ENCODE measurements at places on chromosomes 4 and X.

DNA sequence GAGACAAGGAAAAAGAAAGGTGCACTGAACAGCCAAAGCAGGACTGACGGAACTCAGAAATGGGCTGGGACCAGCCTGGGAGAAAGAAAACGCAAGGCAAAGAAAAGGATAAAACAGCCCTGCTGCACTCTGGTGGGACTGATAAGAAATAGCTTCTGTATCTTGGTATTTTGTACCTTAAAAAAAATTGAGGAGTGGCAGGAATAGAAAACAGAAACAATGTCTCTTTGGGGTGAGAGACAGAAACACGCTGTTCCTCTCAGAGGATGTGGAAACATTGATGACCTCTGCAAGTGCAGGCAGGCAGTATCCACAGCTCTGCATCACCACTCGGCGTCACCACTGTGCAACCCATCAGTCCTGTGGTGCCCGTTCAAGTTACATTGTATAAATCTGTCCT, 152.5 kb upstream of the SPRY1 start:
- no peak for DNase-seq

DNA sequence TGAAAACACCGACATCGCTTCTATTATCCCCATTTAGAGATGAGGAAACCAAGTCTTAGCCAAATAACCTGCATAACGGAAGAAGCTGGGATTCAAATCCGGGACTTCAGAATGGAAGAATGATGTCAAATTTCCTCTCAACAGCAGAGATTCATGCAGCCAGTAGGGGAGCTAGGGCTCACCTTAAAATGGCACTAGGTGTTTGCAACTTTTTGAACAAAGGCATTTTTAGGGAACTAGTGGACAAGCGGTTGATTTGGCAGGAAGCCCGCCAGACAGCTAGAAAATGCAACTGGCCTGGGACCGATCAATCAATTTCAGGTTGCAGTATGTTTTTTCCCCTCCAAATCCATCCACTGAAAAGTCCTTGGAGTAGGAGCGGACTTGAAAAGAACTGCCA, 224.2 kb downstream of the PTTG2 start:
- no peak for DNase-seq

DNA sequence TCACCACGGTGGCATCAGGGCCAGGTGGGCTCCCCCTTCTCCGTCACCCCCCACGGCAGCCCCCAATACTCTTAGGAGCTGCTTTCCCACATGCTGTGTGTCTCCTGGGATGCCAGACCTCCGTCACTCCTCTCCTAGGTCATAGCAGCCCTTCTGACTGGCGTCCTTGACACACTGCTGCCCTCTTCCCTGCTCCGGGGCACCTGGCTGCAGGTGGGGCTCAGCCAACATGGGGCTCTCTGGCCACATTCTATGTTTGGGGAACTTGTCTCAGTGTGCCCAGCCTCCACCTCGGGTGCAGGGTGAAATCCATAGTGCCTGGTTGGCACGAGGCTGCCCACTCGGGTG, 13.8 kb downstream of the TMEM175 start:
- DNase-seq = no peak

GRCh38 chrX:44874420-44875184, 1.6 kb downstream of the KDM6A start:
- DNase-seq = peak; percentile 48

DNA sequence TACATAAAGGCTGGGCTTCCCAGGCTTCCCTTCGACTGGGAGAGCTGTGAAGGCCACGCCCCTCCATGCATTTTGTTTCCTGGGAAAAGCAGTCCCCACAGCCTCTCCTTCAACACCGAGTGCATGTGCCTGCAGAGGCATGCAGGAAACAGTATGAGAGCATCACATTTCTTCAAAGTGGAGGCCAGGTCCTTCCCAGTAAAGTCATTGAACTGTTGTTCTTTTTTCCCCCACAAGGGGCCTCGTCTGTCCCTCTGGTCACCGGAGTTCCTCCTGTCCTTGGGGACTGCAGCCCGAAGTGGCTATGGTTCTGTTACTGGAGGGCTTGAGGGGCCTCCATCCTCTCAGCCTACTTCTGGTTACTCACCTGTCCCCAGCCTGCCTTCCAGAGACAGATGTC, 56.0 kb downstream of the RAI2 start:
- no peak for DNase-seq

GRCh38 chrX:32397562-32398216, 813.7 kb downstream of the DMD start:
- DNase-seq = no peak

GRCh38 chr4:102247041-102247440, 98.2 kb downstream of the SLC39A8 start:
- no peak for DNase-seq

DNA sequence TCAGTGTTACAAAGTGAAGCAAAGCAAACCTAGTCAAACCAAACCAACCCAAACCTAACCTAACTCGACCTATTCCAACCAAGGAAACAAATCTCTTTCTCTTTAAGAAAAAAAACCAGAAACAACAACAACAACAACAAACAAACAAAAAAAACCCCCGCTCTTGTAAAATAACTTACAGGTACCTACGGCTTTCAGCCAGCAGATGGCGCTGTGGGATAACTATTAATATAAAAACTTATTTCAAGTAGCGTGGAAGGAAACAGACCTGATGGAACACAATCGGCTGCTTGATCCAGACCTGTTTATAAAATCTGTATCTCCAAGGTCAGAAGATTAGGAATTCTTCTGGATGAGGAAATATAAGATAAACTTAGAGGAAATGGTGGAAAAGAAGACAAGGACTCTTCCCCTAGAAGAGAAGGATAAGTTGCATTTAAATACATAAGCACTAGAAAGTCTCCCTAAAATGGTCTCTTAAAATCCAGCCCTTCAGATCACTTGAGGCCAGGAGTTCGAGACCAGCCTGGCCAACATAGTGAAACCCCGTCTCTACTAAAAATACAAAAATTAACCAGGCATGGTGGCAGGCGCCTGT, 34.4 kb upstream of the CDKL5 start:
- peak; percentile 61 for DNase-seq

GRCh38 chr4:130432289-130432688, 1336.3 kb downstream of the C4orf33 start:
- no peak for DNase-seq

DNA sequence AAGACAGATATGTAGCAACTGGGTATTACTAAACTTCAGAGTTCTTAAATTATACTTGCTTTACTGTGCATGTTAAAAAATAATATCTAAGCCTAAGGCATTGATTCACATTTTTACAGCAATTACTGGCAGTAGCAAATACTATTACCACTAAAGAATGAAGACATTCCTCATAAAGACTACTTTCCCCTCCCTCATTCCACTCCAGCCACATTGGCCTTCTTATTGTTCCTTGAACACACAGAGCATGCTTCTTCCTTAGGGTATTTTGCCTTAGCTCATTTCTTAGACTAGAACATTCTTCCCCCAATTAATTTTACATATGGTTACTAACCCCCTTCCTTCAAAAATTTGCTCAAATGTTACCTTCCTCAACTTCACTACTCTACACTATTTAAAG, 717.0 kb downstream of the CCSER1 start:
- no peak for DNase-seq

- DNase-seq = no peak
These were observed 134.0 kb downstream of the HTR2C start for GRCh38 chrX:114717921-114718320.

DNA sequence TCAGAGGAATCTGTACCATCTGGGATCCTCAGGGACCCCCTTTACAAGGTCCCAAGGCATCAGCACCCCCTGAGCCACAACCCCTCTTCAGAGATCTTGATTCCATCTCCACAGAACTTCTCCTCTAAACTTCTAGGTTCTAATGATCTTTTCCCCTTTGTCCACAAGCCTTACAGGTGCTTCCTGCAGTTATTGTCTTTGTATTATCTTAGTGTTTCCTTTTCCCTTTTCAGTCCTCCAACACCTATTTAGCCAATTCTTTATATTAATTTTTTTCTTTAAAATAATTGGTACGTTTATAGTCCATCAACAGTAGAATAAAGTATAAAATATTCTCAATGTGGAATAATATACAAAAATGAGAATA, 35.2 kb upstream of the FAM241A start:
- DNase-seq = no peak

DNA sequence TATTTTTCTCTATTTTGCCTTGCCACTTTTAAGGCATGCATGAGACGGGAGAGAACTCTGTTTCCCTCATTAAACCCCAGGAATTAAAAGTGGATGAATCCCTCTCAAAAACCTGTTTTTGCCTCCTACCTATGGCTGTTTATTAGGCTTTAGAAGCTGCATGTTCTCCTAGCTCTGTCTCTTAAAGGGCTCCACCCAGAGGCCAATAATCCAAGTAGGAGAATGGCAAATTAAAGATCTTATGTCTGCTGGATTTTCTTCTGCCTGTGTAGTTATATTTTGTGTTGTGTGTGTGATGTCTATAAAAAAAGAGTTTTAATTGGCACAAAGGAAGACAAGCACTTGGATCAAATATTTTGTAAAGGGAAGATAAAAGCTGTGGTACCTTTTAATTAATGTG, 32.4 kb downstream of the MAGEC1 start:
- DNase-seq = no peak

DNA sequence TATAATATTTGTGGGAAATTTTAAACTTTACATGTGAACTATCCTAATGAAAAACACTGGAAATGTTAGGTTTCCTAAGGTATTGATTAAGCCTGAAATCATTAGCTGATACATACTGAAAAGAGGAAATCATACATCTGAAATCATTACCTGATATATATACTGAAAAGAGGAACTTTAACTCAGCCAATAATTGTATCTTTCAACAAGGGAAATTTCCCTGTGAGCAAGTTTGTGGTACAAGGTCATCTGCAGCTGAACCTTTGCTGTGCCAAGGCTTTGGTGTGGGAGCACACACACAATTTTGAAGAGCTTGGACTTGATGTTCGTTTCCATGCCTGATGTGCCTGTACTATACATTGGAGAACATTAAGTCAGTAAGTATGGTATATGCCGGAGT, 131.9 kb upstream of the USP9X start:
- no peak for DNase-seq

DNA sequence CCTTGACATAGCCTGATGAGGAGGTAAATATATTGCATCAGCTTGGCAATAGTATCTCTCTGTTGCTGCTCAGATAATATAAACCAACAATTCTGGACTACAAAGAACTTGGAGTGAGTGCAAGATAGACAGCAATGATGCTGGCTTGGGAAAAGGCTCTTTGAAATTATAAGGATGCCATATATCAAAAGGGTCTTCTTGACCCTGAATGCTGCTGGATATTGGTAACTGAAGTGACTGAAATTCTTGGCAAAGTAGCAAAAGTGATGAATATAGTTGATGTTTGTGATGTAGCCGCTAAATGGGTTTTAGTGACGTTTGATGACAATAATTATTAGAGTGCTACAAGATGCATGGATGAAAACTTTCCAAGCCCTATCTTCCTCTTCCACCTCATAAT, 1391.6 kb downstream of the ADGRL3 start:
- no peak for DNase-seq

GRCh38 chr4:78244705-78245485, 187.8 kb downstream of the FRAS1 start:
- DNase-seq = no peak

- DNase-seq = no peak
These were observed 197.6 kb downstream of the BCOR start for GRCh38 chrX:39899856-39900776.

- no peak for DNase-seq
These were observed 34.7 kb downstream of the P2RY10 start for GRCh38 chrX:78979789-78980464.

- DNase-seq = no peak
These were observed 2.0 kb upstream of the ZNF185 start for GRCh38 chrX:152895724-152896420.

- DNase-seq = no peak
These were observed 15.0 kb upstream of the DUSP9 start for GRCh38 chrX:153631907-153632594.

GRCh38 chr4:80312124-80312523, 23.4 kb upstream of the CFAP299 start:
- DNase-seq = no peak

- DNase-seq = no peak
These were observed 624.9 kb upstream of the HS3ST1 start for GRCh38 chr4:12053556-12053955.

- DNase-seq = no peak
These were observed 63.3 kb downstream of the MOSPD2 start for GRCh38 chrX:14936561-14936960.

- no peak for DNase-seq
These were observed 29.1 kb downstream of the FHL1 start for GRCh38 chrX:136176399-136176825.

DNA sequence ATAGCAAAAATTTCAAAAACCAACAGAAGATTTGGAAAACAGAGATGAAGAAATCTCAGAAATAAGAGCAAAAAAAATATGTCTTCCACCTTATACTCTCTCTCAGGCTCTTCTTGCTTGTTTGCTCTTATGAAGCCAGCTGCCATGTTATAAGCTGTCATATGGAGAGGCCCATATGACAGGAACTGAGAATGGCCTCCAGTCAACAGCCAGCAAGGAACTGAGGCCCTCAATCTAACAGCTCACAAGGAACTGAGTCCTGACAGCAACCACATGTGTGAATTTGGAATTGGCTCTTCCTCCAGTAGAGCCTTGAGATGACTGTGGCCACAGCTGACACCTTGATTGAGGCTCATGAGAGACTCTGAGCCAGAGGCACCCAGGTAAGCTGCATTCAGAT, 51.3 kb upstream of the MAOA start:
- no peak for DNase-seq

DNA sequence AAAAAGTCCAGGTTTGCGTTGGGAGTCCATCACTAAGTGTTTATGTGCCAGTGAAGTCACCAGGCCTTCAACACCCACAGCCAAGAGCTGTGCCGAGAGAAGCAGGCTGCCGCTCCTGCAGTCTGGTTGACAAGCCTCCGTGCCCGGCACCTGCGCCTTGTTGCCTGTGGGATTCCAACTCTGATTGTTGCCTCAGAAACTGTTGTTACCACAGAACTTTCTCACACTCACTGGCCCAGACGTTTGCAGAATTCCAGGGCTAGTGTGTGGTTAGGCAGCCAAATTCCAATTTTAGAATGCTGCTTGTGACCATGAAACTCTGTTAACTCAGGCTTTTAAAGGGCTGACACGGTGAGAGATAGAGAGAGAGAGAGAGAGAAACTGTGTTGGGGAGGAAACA, 119.5 kb upstream of the LIMCH1 start:
- DNase-seq = no peak

- DNase-seq = no peak
These were observed 435.8 kb upstream of the CPEB2 start for GRCh38 chr4:14566518-14566917.

- peak; percentile 80 for DNase-seq
These were observed at the start of gene CTBP1 for GRCh38 chr4:1248245-1249147. TSS of gene CTBP1 (minus strand) at chr4:1249130. CDS start at chr4:1241331, 7,799 bp downstream.

DNA sequence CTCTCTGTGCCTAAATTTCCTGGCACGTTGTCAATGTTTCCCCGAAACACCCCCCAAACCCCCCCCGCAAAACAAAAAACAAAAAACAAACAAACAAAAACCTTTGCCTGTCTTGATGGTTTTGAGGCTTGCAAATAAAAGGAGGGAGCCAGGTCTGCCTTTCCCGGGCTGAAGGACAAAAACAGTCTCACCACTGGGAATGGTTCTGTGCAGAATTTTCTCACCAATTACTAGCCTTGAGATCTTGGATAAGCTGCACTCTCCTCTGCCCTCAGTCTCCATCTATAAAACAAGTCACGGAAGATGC, 15.5 kb downstream of the NKX3-2 start:
- no peak for DNase-seq

Measured in CD4-positive, alpha-beta T cell treated with Interleukin-4 for 4 hours (primary cell).